ENCODE measurements at places on chromosomes 2 and 18.
A peak's percentile ranks its signal among the peaks of the same experiment; 100 is the strongest.

DNA sequence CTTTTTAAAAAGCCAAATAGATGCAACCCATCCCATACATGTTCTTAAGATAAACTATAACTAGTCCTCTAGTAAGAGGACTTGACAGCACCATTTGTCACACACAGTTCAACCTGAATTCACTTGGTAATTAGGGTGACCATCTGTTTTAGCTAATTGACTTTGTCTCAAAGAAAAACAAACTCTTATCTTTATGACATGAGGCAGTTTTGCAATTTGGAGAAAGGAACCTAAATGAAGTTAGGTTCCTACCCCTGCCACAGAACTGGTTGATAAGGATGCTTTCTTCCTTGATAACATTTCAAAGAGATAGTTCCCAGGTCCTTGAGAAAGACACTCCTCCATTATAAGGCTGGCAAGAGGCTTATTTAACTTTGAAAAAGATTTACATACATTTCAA, 57.4 kb upstream of the LRRTM1 start:
- DNase-seq: no peak

- DNase-seq: peak; percentile 20
Observed at GRCh38 chr2:84946204-84947009, 24.6 kb upstream of the KCMF1 start.

- no peak for DNase-seq
Observed at GRCh38 chr2:1854729-1855547, 110.6 kb upstream of the PXDN start.

DNA sequence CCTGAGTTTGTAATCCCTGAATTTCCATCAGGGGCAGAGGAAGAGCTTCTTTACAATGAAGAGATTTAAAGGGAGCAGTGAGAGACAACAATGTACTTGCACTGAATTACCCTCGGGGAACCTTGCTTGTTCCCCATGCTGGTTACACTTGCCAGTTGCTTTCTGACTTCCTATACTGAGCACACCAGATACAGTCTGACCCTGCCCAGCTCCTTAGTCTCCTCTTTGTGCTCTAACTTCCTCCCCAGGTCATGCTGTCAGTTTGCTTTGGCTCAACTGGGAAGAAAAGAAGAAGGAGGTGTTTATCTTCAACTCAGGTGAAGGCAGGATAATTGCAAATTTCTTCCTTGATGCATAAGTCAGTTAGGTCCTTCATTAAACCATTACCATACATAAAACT, 658.4 kb downstream of the NYAP2 start:
- no peak for DNase-seq

DNA sequence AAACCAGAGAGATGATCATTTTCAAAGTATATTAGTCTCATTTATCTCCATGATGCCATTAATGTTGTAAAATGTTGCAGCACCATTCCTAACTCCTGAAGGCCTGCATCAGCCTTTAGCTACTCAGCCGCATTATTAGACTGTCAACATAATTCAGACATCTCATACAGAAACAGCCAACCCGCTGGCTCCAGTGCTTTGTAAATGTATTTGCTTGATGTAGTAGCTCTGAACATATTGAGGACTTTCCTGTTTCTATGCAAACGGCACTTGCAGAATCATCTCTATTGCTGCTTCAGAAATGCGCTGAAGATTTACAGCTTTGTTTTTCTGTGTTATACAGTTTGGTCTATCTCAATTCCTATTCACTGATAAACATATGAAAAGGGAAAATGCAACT, 372.2 kb downstream of the DSEL start:
- DNase-seq: no peak

- no peak for DNase-seq
Observed at GRCh38 chr2:23246992-23247683, 137.8 kb upstream of the KLHL29 start.

- no peak for DNase-seq
Observed at GRCh38 chr2:7555260-7555659, 638.0 kb downstream of the RNF144A start.

Data from stimulated activated CD8-positive, alpha-beta memory T cell treated with anti-CD3 and anti-CD28 coated beads, Interleukin-7, amount 100 ng/mL, for 1 hour (primary cell).